ENCODE measurements at places on chromosomes 16 and 17.

GRCh38 chr16:3358871-3359270, 3.2 kb downstream of the OR2C1 start:
- no peak for DNase-seq

- no peak for DNase-seq
Measured at GRCh38 chr17:74116087-74116717, 87.3 kb upstream of the RPL38 start.

DNA sequence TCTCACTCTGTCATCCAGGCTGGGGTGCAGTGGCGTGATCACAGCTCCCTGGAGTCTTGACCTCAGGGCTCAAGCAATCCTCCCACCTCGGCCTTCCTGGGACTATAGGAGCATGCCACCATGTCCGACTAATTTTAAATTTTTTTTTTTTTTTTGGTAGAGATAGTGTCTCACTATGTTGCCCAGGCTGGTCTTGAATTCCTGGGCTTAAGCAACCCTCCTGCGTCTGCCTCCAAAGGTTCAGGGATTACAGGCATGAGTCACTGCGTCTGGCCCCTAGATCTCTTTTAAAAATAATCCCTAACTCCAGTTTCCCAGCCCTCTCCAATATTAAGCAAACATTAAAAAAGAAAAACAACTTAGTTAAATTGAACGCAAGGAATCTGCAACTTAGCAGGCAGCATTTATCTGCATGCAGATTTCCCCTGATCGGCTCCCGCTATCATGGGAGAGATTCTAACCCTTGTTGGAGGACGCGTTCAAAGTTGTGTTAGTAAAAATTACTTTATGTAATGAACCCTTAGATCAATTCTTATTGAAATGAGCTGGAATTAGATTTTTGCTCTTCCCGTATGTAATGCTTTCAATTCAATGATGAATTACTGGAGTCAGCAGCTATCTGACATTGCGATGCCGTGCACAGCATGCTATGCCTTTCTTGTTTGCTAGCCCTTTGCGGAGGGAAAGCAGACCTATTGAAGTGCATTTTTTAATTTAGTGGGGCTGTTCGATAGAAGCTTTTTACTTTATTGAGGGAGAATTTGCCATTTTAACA, 171.7 kb downstream of the HAPSTR1 start:
- DNase-seq: no peak

- no peak for DNase-seq
Measured at GRCh38 chr17:40303009-40303657, 5.8 kb upstream of the RARA start.

- DNase-seq: no peak
Measured at GRCh38 chr17:38358586-38359513, 7.2 kb downstream of the SOCS7 start.

DNA sequence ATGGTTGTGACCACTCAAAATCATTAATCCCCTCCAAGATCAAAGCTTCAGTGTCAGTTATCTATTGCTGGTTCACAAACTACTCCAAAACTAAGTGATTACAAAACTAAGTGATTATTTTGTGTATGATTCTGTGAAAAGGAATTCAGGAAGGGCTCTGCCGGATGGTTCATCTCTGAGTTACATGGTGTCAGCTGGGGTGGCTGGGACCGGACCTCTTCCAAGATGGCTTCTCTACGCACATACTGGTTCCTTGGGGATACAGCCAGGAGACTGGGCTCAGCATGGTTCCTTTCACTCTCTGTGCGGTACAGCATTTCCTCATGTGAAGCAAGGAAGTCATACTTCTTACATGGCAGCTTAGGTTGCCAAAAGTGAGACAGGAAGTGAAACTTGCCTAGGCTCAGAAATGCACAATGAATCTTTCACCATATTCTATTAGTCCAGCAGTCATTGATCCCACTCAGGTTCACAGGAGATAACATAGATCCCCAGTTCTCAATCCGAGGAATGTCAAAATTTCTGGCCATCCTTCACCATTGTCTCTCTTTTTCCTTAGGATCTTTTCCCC, 97.9 kb upstream of the IRX6 start:
- DNase-seq: no peak

GRCh38 chr17:73902416-73903181, 258.4 kb upstream of the SDK2 start:
- no peak for DNase-seq

DNA sequence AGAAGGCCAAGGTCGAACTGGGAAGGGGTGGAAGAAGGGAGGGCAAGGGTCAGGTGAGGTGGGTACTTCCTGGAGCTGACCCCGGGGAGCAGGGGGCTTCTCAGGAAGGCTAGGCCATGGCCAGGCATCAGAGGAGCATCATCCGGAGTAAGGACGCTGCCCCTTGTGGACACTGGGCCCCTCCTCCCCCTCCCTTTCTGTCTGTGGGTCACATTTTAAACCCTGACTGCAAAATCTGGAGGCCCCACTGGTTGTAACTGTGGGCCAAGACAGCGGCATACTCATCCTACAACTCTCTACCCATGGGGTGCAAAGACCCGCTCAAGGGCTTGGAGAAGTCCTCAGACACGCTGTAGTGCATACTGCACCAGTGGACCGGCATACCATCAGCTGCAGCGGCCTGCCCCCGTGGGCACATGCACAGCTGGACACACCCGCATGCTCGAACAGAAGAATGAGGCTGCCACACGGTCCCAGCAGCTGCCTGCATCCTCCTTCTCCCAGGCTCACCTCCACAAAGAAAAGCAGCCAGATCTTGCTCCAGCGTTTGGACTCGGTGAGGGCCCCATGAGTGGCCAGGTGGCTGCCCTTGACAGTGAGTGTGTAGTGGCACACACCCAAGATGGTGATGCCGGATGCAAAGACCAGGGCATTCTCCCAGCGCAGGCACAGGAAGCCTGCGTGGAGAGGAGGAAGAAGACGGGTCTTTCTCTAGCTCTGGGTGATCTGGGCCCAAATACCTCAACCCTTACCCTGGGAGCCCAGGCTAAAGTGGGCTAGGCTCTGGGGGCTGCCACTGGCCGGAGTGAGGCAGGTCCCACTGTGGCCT, 1.2 kb downstream of the FADS6 start:
- DNase-seq: no peak

DNA sequence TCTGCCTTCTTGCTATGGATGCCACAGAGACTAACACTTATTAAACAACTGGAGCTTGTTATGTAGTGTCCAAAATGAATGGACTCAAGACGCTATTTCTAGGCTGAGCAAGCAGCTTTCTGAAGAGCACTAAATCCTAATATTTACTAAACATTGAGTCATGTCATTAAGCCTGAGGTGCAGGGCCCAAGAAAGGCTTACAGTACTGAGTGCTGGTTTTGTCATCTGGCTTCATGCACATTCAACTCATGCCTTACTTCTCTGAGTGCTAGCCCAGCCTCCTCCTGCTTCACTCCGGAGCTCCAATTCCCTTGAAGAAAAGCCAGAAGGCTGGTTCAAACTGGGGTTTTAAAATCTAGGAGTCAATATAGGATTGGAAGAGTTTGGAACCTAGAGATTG, 363.3 kb upstream of the CDH5 start:
- DNase-seq: no peak

GRCh38 chr17:82407255-82407654, 10.9 kb upstream of the HEXD start:
- DNase-seq: no peak

GRCh38 chr17:79539944-79540705, 70.7 kb downstream of the RBFOX3 start:
- no peak for DNase-seq

DNA sequence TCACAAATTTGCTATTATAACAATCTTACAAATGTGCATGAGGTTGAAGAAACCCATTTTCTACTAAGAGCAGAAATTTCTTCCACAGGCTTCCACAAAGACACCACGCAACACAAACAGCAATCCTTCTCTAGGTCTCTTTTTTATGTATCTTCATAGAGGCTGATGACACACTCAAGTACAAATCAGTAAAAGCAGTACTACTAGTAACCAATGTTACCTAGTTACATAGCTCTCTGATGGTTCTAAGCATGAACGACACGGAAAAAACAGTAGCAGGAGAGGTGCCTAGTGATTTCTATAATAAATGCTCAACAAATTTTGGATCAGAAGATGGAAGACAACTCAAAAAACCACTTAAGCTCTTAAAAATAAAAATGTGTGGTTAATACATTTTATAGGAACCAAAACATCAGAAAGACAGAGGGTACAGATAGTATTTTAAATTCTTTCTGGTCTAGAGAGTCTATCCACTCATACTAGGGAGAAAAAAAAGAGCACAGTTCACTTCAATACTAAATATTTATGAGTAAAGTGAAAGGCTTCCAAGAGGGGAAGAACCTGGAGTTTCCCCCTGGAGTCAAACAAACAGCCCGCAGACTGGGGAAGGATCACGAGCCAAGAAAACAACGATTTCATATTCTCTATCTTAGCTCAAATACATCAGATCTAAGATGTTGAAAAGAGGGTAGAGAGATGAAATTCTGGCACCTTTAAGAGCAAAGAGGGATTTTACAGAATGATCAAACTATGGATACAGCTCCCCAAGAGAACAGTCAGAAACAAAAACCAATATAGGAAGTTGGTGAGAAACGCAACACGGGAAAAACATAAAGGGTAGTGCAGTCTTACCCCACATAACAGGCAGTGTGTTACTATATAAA, 40.2 kb downstream of the SMG6 start:
- no peak for DNase-seq

DNA sequence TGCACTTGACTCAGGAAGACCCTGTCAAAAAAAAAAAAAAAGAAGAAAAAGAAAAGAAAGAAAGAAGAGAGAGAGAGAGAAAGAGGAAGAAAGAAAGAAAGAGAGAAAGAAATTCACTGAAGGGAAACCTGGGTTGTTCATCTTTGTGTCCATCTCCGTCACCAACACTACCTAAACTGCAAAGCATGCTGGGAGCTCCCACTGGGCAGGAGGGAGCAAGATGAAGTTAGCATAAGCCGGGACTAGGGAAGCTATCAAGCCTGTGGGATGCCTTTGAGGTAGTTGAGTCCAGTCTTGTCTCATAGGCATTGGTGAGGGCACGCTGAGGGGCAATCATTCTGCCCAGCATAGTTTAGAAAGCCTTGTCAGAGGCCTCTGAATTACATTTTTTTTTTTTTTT, 7.6 kb upstream of the CBFB start:
- no peak for DNase-seq

DNA sequence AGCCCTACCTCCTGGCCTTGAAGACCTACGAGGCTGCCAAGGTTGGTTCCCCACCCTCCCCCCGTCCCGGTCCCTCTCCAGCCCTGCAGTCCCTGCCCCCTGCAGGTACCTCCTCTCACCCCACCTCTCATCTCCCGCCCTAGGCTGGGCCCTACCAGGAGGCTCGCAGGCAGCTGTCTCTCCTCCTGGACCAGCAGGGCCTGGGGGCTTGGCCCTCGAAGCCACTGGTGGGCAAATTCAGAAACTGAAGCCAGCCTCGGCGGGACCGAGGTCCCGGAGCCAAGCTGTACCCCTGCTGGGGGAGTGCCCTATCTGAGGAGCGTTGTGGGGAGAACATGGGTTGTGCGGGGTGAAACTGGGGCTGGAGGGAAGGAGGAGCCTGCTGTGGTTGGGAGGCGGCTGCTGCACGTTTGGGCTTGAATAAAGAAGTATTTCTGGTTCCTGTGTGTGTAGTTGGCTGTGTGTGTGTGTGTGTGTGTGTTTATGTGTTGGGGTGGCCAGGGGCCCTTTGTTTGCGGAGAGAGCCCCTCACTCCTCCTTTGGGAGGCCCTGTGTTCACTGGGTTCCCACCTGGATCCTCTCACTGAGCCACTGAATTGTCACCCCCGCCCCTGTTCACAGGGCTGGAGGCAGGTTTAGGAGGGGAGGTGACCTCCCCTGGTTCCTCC, 5.9 kb downstream of the ADAD2 start:
- no peak for DNase-seq

GRCh38 chr17:41393294-41393693, 4.1 kb downstream of the KRT31 start:
- DNase-seq: no peak

DNA sequence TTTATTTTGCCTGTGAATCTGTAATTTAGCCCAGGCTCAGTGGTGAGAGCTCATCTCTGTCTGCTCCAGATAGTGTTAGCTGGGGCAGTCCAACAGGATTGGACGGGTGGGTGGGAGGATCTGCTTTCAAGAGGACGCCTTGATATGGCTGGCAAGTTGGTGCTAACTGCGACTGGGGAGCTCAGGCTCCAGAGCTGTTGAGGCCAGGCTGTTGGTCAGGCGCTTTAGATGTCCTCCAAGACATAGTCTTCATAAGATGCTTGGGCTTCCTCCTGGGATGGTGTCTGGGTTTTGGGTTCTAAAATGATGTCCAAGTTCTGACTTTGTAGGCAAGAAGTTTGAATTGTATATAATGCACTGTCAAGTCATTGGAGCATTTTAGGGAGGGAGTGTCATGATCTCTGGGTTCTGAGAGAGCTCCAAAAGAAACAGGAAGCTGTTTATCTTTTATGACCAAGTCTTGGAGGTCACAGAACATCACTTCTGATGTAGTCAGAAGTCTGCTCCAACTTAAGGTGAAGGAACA, 12.8 kb upstream of the PCTP start:
- no peak for DNase-seq

- no peak for DNase-seq
Measured at GRCh38 chr16:58197314-58198012, 443 bp downstream of the CSNK2A2 start.

- no peak for DNase-seq
Measured at GRCh38 chr17:63634163-63634562, 11.9 kb downstream of the MAP3K3 start.

DNA sequence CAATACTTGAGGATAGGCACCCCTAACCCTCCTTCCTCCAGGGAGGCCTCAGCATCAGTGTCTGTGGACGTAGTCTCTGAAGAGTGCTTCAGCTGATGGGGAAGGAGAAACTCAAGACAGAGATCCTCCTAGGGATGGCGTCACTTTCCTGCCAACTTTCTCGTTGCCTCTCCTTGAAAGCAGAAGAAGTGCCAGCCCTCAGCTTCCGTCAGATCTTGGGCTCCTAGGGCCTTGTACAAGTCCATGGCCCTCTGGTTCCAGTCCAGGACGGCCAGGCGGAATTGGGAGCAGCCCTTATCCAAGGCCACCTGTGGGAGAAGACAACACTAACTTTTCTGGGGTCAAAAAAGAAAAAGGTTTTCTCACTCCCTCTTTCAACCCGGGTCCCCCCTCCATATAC, 1.3 kb downstream of the SAT2 start:
- no peak for DNase-seq

GRCh38 chr16:53892155-53892554, 188.2 kb downstream of the FTO start:
- DNase-seq: no peak

DNA sequence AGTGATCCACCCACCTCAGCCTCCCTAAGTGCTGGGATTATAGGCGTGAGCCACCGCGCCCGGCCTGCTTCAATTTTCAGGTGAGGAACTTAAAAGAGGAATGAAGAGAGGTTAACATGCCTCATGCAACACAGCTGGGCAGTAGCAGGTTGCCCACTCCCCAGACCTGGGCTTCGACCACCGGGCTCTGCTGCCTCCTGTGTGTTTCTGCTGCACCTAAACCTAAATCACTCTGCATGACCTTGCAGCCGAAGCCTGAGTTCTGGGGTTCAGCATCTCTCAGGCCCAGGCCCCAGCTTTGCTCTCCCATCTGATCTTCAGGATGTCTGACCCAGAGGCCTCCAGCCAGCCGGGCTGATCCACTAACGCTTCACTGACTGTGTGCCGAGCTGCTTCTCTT, 112.6 kb downstream of the OR1D5 start:
- DNase-seq: no peak

- no peak for DNase-seq
Measured at GRCh38 chr17:78383725-78384471, 5.4 kb downstream of the PGS1 start.

All from T-helper 22 cell (primary cell).